Activated T-cell treated with anti-CD3 and anti-CD28 coated beads for 24 hours (primary cell): ENCODE measurements at places on chromosomes 11 and 22.
A peak's percentile ranks its signal among the peaks of the same experiment; 100 is the strongest.

DNA sequence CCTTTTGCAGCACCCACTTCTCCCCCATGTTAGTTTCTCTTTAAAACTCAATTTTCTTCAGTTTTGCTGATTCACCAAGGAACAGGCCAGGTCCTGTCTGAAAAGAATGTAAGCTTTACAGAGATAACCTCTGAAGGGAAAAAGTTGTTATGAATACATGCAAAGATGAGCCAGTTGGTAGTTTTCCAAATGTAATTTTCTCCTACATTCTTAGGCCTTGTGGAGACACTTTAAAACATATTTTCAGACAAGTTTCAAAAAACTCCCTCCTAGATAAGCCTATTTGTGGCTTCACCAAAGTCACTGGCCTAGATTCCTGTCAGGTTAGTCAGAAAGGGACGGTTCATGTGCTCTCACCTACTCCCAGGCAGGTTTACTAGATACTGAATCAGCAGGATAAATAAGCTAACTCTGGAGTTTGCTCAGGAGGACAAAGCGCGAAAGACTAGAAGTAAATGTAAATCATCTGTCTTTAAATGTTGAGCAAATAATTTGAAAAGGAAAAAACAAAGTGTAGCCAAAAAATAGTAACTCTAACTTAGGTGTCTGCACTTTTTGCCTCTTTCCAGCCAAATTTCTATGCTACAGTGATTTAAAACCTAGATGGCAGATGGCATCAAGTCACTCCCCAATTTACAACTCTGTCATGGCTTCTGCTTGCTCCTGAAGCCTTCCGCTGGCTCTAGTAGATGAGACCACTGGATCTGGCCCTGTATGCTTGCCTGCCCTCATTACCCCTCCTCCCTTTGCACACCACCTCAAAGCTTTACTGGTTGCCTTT lies 4.9 kb upstream of the ATP6V1E1 start:
- no peak for DNase-seq

GRCh38 chr11:94537031-94537600 lies 6.6 kb upstream of the FUT4 start:
- DNase-seq = no peak

GRCh38 chr22:44975427-44976262 lies 34.2 kb downstream of the PHF21B start:
- DNase-seq = peak; percentile 50

- no peak for DNase-seq
These were observed 771.1 kb upstream of the LUZP2 start for GRCh38 chr11:23725752-23726151.

DNA sequence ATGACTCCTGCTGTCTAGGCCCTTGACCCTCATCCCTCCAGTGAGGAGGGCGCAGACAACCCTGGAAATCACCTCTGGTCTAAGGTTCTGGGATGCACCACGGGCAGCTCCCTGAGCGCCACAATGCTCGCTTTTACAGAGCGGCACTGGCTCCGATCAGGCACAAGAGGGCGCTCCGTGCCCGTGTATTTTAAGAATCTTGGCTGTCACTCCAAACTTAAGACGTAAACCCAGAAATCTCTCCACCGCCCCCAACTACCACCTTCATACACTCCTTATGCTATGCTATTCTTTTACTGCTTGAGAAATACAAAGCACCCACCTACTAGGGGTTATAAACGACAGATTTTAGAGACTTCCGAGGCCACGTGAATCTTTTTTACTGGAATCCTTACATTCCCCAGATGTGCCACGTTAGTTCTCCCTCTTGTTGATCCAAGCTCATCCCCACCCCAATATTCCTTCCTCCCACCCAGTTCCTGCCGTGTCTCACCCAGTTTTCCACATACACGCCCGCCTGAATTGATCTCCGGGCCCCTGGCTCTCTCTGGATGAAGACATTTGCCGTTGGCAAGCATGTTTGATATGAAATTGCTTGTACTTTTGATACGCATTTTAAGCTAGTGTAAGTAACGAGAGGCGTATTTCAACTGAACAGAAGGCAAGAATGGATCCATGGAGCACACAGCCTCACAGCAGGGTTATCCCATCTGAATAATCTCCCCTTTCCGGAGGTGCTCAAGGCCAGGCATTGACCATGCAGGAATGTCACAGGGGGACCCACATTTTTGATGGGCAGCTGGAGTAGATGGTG lies 453.5 kb downstream of the OPCML start:
- no peak for DNase-seq

- DNase-seq = no peak
These were observed 30.0 kb upstream of the RAB39A start for GRCh38 chr11:107898270-107898669.

DNA sequence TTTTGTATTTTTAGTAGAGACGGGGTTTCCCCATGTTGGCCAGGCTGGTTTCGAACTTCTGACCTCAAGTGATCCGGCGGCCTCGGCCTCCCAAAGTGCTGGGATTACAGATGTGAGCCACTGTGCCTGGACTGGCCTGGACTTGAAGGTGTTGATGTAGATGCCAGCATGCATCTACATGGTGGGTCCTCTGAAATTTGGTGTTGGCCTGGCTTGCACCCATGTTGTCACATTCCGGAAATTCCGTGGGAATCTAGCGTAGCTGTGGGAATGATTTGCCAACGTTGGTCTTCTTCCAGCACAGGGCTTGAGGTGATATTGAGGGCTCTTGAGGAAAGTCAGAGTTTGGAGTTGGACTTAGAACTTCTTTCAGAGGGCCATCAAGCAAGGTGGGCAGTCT lies 6.5 kb downstream of the PACS1 start:
- no peak for DNase-seq

GRCh38 chr22:48083502-48083901 lies 1321.1 kb downstream of the TBC1D22A start:
- no peak for DNase-seq

- no peak for DNase-seq
These were observed 21.3 kb downstream of the PIK3IP1 start for GRCh38 chr22:31271026-31271425.

DNA sequence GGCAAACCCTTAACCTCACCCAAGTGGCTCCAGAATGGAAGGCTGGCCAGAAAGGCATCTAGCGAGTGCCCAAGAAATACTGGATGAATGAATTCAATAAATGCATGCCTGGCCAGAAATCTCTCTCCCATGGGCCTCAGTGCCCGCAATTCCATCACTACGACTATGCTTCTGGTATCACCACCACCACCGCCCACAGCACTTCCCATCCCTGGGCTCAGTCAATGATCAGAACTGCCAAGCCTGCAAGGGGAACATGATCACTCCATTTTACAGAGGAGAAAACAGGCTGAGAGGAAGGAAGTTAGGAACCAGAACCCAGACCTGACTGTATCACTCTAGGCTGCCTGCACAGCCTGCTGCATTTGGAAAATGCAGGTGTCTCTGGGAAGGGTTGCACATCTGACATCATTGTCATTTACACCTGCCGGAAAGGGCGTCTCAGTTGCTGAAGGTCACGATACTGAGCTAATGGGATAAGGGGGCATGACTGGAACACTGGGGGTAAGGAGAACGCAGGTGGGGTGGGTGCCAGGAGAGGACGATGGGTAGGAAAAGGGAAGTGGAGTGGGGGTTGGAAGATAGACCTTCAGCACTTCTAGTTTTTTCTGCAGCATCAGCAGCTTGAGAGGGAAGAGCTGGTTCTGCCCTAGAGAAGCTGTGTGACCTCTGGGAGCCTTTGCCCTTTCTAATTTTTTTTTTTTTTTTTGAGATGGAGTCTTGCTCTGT lies 3.2 kb downstream of the GPR152 start:
- DNase-seq = no peak

- DNase-seq = no peak
These were observed 28.2 kb upstream of the CCDC81 start for GRCh38 chr11:86346513-86346912.

DNA sequence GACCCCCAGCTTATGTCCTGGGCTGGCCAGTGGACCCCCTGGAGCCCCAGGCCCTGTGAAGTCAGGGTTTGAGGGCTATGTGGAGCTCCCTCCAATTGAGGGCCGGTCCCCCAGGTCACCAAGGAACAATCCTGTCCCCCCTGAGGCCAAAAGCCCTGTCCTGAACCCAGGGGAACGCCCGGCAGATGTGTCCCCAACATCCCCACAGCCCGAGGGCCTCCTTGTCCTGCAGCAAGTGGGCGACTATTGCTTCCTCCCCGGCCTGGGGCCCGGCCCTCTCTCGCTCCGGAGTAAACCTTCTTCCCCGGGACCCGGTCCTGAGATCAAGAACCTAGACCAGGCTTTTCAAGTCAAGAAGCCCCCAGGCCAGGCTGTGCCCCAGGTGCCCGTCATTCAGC lies 24.6 kb downstream of the CSF2RB start:
- DNase-seq = no peak

GRCh38 chr11:77278595-77279506 lies 22.6 kb downstream of the GDPD4 start:
- no peak for DNase-seq

- DNase-seq = peak; percentile 70
These were observed 95.5 kb upstream of the PARVA start for GRCh38 chr11:12281571-12282478.

- DNase-seq = no peak
These were observed 52.6 kb downstream of the TCF20 start for GRCh38 chr22:42217752-42218280.

GRCh38 chr11:18248561-18248960 lies at the start of gene SAA2:
TSS of gene SAA2 (minus strand) at chr11:18248668. CDS start at chr11:18248011, 657 bp downstream.
- no peak for DNase-seq

GRCh38 chr11:23755076-23755475 lies 741.8 kb upstream of the LUZP2 start:
- DNase-seq = no peak

GRCh38 chr22:46897246-46897623 lies 134.8 kb downstream of the TBC1D22A start:
- DNase-seq = no peak

GRCh38 chr11:83956119-83956697 lies 670.0 kb upstream of the CCDC90B start:
- no peak for DNase-seq

GRCh38 chr11:86070142-86071056 lies 1.5 kb upstream of the PICALM start:
- DNase-seq = no peak

DNA sequence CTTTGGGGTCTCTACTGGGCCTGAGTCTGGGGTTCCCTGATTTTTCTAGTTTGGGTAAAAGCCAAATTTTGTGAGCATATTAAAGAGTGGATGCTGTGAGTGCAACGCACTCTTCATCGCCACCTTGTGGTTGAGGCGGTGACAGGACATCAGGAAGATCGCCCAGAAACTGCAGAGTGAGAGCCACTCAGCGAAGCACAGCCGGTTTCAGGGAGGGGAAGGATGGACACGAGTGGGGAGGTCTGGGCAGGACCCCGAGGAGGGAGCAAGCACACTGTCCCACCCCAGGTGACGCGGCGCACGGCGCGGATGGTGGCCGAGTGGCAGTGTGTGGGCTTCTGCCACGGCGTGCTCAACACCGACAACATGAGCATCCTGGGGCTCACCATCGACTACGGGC lies 9.1 kb downstream of the SELENOO start:
- DNase-seq = peak; percentile 51

DNA sequence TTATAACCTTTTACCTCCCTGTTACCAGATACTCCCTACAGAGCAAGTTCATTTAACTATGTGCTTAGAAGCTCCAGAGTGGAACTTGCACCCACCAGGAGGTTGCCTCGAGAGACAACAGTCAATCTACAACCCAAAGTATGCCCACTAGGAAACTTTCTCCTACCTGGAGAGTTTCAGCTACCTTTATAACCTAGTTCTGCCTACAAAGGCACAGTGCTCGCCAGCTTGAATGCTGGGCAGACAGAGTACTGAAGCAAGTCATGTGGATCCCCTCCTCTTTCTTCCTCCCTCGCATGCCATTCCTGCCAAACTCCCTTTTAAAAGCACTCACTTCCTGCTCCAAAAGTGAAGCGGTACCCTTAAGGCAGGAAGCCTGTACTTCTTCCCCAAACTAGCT lies 258.9 kb downstream of the SWAP70 start:
- no peak for DNase-seq

DNA sequence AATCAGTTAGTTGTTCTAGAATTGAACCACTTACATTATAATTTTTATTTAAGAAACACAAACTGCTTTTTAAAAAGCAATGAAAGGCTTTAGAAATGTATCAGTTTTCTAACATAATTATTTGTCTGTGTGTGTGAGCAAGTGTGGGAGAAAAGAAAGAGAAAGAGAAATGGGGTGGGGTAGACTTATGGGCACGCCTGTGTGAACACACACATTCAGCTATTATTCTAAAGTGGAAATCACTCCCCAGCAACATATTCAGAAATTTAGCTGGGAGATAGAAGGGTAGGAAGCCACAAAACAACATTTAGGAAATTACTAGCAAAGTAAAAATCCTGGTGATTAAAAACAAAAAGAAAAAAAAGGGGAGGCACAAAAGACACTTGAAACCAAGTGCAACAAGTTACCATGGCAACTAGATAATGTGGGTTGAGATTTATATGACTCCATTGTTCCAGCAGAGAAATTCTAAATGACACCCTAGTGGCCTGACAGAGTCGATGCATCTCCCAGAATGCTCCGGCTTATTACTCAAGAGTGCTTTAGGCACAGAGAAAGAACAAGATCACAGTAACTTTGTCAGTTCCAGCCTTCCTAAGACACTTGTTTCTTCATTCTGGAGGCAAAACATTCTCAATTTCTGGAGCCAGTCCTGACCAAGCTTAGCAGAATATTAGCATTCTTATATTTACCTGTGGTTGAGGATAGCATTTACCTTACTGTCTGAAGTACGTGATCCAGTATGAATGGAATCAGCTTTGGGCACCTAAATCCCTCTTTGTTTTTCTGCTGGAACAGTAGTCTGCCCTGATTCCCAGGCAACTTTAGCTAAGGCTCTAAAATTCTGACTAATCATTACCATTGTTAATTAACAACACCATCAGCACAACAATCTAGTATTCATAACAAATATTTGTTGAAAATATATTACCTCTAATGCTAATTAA lies 444.4 kb downstream of the DLG2 start:
- no peak for DNase-seq

GRCh38 chr11:44955015-44955738 lies 4.5 kb upstream of the TP53I11 start:
- no peak for DNase-seq

DNA sequence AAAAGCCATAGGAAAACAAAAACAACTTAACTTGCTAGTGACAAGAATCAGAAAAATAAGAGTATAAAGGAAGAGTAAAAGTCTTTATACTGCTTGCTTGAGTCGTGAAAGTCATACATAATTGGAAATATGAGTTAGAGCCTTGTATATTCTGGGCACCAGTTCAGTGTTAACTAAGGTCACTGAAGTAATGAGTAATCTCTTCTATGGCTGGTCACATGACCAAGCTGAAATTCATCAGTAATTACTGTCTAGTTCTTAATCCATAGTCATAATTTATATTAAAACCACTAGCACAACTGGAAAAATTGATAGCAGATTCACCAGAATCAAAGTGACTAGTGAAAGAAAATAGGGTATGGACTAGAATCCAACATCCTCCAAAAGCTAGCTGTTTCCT lies 84.4 kb upstream of the SLC5A12 start:
- DNase-seq = no peak

GRCh38 chr11:14908214-14908880 lies 16.3 kb upstream of the CYP2R1 start:
- DNase-seq = no peak
